ENCODE measurements at places on chromosomes 16 and 17. TPM values are rescaled to one million over a fixed set of nuclear protein-coding genes. Genes with fewer than 3 reads are reported as not detected.
A peak's percentile ranks its signal among the peaks of the same experiment; 100 is the strongest.

GRCh38 chr17:11991461-11991860 is 5.8 kb downstream of the ZNF18 start:
- no peak for DNase-seq

Gene HOXB3
- total RNA-seq: 12.0 TPM

Gene RBFOX1
- not detected for total RNA-seq

- no peak for DNase-seq
Observed at GRCh38 chr17:929586-929985, 50.0 kb downstream of the NXN start.

- DNase-seq: no peak
Observed at GRCh38 chr17:79813297-79814126, 16.6 kb upstream of the CBX8 start.

DNA sequence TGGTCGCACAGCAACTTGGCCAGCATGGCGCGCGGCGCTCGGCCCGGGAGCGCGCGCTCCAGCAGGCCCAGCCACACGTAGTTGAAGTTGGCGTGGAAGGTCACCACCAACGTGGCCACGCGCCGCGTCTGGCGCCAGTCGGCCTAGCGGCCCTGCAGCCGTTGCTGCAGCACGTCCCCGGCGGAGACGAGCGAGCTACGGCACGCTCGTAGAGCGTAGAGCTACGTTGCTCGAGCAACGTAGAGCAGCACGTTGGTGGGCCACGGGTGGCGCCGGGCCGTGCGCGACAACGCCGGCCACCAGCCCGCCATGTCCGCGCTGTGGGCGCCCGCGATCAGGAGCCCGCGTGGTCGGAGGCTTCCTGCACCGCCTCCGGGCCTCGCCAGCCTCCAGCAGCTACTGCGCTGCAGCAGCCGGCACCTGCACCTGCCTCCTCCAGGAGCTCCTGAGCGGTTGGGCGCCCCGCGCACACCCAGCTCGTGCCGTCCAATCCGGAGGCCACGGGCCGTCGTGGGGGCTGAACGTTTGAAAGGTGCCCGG is 13.4 kb upstream of the SULT1A1 start:
- peak; percentile 78 for DNase-seq

DNA sequence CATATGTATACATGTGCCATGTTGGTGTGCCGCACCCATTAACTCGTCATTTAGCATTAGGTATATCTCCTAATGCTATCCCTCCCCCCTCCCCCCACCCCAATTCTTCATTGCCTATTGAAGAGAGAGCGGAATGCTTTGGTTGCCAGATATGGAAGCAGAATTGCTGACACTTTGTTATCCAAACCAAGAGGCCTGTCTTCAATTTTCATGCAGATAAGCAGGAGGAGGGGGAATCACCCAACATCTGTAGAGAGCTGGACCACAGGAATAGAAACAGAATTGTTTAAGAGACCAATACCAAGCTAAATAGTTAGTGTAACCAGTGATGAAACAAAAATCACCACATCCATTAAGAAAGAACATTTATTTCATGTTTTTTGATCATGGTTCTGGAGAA is 7.1 kb downstream of the ASPA start:
- no peak for DNase-seq

Gene KRTAP9-8
- total RNA-seq: not detected

DNA sequence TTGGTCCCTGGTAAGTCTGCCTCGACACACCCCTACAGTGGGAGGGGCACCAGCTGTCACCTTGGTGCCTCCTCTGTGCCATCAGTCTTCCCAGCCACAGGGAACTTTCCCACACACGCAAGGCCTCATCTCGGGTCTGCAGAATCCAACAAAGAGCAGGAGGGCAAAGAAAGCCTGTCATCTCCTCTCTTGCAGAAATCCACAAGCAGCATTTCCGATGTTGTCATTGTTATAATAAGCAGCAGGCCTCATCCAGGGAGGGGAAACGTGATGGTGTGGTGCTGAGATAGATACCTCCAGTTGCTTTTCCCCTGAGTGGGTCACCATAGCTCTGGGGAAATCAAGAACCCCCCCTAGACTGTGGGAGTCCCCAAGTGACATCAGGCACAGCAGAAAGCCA is 110.4 kb downstream of the CMIP start:
- no peak for DNase-seq

Gene OR2C1
- total RNA-seq: not detected
